ENCODE measurements at places on chromosomes 1 and 21.

- no peak for DNase-seq
Measured at GRCh38 chr21:45291613-45292398, 4.1 kb upstream of the POFUT2 start.

- no peak for DNase-seq
Measured at GRCh38 chr1:7984811-7985210, 23.3 kb downstream of the PARK7 start.

DNA sequence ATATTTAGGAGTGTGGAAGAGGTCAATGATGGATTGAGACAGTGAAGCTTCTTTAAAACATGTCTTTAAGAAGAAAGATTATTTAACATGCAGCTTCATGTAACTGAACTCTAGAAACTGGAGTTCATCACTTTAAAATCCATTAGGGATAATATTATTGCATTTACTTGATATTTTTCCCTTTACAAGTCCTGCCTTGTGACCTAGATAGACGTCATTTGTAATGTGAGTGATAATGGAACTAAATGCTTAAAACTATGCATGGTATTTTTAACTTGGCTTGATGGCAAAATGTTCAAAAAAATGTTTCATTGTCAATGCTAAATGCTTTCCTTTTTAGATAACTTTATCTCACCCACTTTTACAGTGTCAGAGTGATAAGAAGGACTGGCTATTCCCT is 723.7 kb downstream of the RWDD3 start:
- no peak for DNase-seq

GRCh38 chr1:45375104-45376090 is 35.2 kb upstream of the MUTYH start:
- DNase-seq: peak; percentile 27

GRCh38 chr1:181918880-181919525 is 142.5 kb downstream of the ZNF648 start:
- DNase-seq: no peak

DNA sequence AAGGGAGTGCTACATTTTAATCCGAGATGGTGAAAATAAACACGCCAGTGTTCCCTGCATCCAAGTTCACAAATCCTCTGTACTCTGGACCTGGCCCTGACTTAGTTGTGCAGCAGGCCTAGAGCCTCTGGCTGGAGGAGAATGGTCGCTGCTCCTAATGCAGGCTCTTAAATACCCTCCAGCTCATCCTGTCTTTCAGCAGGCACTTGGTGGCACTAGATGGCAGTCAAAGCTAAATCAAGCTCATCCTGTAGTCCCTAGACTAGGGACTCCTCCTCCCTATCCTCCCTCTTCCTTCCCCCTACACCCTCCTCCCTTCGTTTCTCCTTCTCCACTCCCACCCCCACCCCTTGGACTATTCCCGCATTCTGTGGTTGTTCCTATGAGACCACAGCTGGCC is 41.6 kb upstream of the MTR start:
- DNase-seq: peak; percentile 12

Measured in lung microvascular endothelial cell (primary cell).